Suprapubic skin (tissue), 4 donors: ENCODE measurements at places on chromosomes 4 and X. TPM values are rescaled to one million over a fixed set of nuclear protein-coding genes. Genes with fewer than 3 reads are reported as not detected.

GRCh38 chr4:175499735-175500352 is 312.2 kb downstream of the GPM6A start:
- DNase-seq: no peak

GRCh38 chrX:6981718-6982406 is 165.7 kb upstream of the STS start:
- DNase-seq: no peak

- no peak for DNase-seq
Measured at GRCh38 chr4:165027762-165028402, 3.9 kb upstream of the TRIM60 start.

DNA sequence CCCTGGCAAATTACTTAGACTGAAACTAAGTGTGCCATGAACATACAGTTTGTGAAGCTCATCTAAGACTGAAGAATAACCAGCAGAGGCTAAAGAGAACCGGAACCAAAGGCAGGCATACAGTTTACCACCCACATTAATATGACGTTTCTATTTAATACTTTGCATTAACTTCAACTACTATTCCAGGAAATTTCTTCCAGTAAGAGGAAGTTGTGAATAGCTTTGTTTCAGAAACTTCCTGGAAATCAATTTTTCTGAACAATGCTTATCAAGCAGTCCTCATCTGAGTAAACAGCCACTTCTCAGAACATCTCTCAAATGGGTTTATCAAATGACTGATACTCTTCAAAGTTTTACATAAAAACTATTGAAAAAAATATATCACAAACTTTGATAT is 252.7 kb downstream of the OPHN1 start:
- DNase-seq: no peak

DNA sequence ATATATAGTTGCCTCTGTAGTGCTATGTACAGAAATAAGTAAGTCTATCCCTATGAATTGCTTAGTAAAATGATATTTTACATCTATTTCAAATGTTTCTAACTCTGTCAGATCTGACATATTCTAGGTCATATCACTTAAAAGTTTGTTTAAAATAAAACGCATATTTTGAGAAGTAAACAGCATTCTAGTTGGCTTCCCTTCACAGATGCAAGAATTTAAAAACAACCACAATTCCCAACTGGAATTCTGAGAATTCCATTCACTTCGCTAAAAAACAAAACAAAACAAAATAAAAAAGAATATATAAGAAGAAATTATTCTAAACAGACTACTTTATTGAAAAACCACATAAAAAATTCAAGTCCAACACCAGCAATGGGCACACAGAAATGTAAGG is 126.0 kb downstream of the PPP3CA start:
- no peak for DNase-seq

GRCh38 chrX:1464041-1464970 is 11.6 kb upstream of the ASMTL start:
- DNase-seq: peak; percentile 66

DNA sequence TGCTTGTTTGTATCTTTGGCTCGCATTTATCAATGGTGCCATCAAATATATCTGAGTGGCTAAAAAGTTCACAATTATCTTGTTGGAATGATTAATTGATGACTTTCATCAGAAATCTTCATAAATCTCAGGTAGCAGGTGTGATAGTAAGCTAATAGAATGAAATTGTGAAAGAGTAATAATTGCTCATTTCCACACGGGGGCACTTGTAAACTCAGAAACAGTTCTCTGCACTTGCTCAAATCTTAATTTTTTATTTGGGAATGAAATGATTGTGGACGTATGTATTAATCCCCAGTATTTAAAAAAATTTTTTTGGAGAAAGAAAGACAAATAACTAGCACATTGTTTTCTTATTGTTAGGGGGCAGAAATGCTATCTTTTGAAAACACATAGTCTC is 132.8 kb downstream of the DTHD1 start:
- no peak for DNase-seq

- no peak for DNase-seq
Measured at GRCh38 chr4:64581422-64581821, 172.2 kb upstream of the TECRL start.

- DNase-seq: no peak
Measured at GRCh38 chr4:61200187-61200915, at the start of gene ADGRL3. Gene ADGRL3 (plus strand): TSS chr4:61200326.

LGI2 gene
- total RNA-seq: 0.72 TPM

C4orf33 gene
- 26.1 TPM for total RNA-seq

TMEM255A gene
- total RNA-seq: 1.7 TPM

GLRA2 gene
- total RNA-seq: not detected

KIT gene
- total RNA-seq: 72.7 TPM

CTAG2 gene
- total RNA-seq: not detected
